Aorta (tissue), 5 donors: ENCODE measurements at places on chromosomes 12 and 14. TPM values are rescaled to one million over a fixed set of nuclear protein-coding genes. Genes with fewer than 3 reads are reported as not detected.

The CLEC12A gene
- 3.6 TPM for total RNA-seq

The RTL1 gene
- not detected for total RNA-seq

The CPSF6 gene
- 64.3 TPM for total RNA-seq

The PRH2 gene
- not detected for total RNA-seq

The DCD gene
- total RNA-seq, result not detected

The CLEC4C gene
- total RNA-seq, result not detected

The CORO1C gene
- 387 TPM for total RNA-seq

The ABCB9 gene
- 5.9 TPM for total RNA-seq

- H3K27me3 ChIP-seq, result no peaks in the 10 kb centered on the region
- peak overlapping the region; percentile 12 for H3K4me3 ChIP-seq
- H3K36me3 ChIP-seq, result no peaks in the 10 kb centered on the region
- peaks cover 12% of the 10 kb centered on the region for H3K4me1 ChIP-seq
- DNase-seq, result peak; percentile 90
- H3K27ac ChIP-seq, result peak overlapping the region; percentile 82
These were observed 9.8 kb downstream of the CTDSP2 start for GRCh38 chr12:57836442-57837375.

GRCh38 chr12:117641885-117642284, 280.5 kb upstream of the NOS1 start:
- H3K27ac ChIP-seq, result no peak overlapping the region
- no peaks in the 10 kb centered on the region for H3K4me1 ChIP-seq
- DNase-seq, result no peak
- no peak overlapping the region for H3K4me3 ChIP-seq
- no peaks in the 10 kb centered on the region for H3K27me3 ChIP-seq

- H3K27me3 ChIP-seq, result no peaks in the 10 kb centered on the region
- no peaks in the 10 kb centered on the region for H3K4me1 ChIP-seq
- no peak overlapping the region for H3K4me3 ChIP-seq
These were observed 11.8 kb downstream of the COPS7A start for GRCh38 chr12:6735448-6736191.

- no peak overlapping the region for H3K4me3 ChIP-seq
- H3K36me3 ChIP-seq, result peaks cover 1% of the 10 kb centered on the region
- no peaks in the 10 kb centered on the region for H3K4me1 ChIP-seq
These were observed 34.8 kb downstream of the TIMELESS start for GRCh38 chr12:56414401-56414800.

- H3K36me3 ChIP-seq, result no peaks in the 10 kb centered on the region
- no peak for DNase-seq
- no peak overlapping the region for H3K4me3 ChIP-seq
- H3K4me1 ChIP-seq, result no peaks in the 10 kb centered on the region
These were observed 51.2 kb downstream of the SLC2A13 start for GRCh38 chr12:40054555-40055227.

- no peaks in the 10 kb centered on the region for H3K27me3 ChIP-seq
- no peak for DNase-seq
- H3K36me3 ChIP-seq, result no peaks in the 10 kb centered on the region
- H3K27ac ChIP-seq, result no peak overlapping the region
These were observed 40.2 kb downstream of the STAB2 start for GRCh38 chr12:103627189-103627855.

- DNase-seq, result no peak
- H3K4me1 ChIP-seq, result no peaks in the 10 kb centered on the region
- no peaks in the 10 kb centered on the region for H3K36me3 ChIP-seq
- H3K27ac ChIP-seq, result no peak overlapping the region
- no peaks in the 10 kb centered on the region for H3K27me3 ChIP-seq
- no peak overlapping the region for H3K4me3 ChIP-seq
These were observed 285.0 kb downstream of the SLC6A15 start for GRCh38 chr12:84627593-84627992.

DNA sequence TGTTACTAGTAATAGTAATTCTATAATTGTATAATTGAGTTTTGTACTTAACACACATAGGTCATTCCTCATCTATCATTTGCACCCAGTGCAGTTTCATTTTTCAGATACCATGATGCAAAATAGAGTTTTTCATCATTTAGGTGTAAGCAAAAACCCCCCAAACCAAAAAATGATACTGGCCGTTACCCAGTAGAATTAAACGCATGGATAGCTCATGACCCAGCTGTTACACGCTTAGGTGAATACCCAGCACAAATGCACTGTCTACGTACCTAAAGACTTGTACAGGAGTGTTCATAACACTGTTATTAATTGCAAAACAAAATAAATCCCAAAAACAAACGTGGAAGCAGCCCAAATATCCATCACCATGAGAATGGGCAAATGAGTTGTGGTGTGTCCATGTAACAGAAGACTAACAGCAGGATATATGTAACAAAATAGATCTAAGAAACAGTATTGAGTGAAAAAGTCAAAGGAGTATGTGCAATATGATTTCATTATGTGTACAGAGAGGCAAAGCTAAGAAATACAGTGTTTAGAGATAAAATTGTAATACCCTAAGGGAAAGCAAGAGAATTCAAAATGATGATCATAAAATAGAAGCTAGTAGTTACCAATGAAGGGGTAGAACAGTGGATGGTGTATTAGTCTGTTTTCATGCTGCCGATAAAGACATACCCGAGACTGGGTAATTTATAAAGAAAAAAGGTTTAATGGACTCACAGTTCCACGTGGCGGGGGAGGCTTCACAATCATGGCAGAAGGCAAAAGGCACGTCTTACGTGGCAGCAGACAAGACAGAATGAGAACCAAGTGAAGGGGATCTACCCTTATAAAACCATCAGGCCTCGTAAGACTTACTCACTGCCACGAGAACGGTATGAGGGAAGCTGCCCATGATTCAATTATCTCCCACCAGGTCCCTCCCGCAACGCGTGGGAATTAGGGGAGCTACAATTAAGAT, 49.8 kb downstream of the EID3 start:
- no peaks in the 10 kb centered on the region for H3K4me1 ChIP-seq
- peaks cover 17% of the 10 kb centered on the region for H3K36me3 ChIP-seq
- no peak for DNase-seq
- H3K27me3 ChIP-seq, result no peaks in the 10 kb centered on the region
- H3K4me3 ChIP-seq, result no peak overlapping the region

GRCh38 chr14:100278702-100279101, 27.5 kb downstream of the SLC25A29 start:
- H3K27me3 ChIP-seq, result no peaks in the 10 kb centered on the region
- H3K4me1 ChIP-seq, result no peaks in the 10 kb centered on the region
- no peak overlapping the region for H3K27ac ChIP-seq
- DNase-seq, result no peak
- no peak overlapping the region for H3K4me3 ChIP-seq
- no peaks in the 10 kb centered on the region for H3K36me3 ChIP-seq

GRCh38 chr14:81454572-81455218, 54.6 kb upstream of the STON2 start:
- no peak overlapping the region for H3K4me3 ChIP-seq
- no peak for DNase-seq
- H3K4me1 ChIP-seq, result no peaks in the 10 kb centered on the region
- H3K27ac ChIP-seq, result no peak overlapping the region

DNA sequence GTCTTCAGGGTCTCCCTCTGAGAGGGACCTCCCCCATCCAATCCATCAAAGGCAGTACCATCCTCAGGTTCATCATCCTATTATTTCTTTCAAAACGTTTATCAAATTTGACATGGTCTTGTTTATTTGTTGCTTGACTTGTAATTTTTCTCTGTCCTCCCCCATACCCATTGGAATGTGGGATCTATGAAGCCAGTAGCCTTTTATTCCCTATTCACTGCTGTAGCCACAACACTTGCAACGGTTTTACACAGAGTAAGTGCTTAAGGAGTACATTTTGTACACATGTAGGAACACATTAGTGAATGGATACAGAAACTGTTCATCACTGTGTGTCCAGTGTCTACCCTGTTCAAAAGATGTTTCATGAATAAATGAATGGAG, 41.5 kb downstream of the IGF1 start:
- DNase-seq, result no peak
- no peaks in the 10 kb centered on the region for H3K36me3 ChIP-seq
- no peak overlapping the region for H3K4me3 ChIP-seq

DNA sequence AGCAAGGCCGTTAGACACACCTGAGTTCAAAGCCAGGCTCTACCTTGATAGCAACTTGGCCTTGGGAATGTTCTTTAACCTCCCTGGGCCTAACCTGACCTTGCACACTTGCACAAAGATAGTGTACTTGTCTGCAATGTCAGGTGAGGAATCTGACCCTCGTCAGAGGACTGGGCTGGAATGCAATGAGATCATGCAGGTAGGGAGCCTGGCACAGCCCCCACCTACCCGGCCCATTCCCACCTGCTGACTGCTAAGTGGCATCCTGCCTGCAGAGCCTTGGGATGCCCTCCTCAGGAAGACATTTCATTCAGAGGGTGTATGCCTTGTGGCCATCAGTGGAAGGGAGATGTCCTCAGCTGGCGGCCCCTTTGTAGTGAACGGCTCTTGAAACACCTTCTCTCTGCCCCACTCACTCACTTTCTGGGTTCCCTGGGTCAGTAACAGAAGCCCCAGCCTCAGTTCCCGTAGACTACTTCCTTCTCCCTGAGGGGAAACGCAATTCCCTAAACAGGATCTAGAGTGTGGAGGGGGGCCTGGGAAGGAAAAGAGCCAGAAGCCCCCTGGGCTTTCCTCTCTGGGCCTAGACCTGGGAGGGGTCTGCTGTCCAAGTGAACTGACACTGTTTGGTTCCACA, 68.0 kb upstream of the DICER1 start:
- no peak overlapping the region for H3K27ac ChIP-seq
- no peaks in the 10 kb centered on the region for H3K4me1 ChIP-seq
- no peak for DNase-seq

DNA sequence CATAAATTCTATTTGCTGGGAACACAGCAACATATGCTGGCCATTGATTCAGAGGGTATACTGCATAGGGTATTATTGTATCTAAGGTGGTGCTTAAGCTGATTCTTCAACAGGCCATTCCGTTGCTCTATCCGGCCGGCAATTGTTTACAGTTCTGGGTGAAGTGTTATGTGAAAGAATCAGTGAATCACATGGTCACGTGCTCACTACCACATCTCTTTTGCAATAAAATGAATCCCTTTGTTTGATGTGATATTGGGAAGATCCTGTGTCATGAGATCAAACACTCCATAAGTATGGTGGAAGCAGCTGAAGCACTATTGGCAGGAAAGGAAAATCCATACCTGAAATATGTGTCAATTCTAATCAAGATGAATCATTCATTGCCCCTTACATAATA, 7.6 kb upstream of the USP15 start:
- H3K27me3 ChIP-seq, result no peaks in the 10 kb centered on the region
- H3K4me1 ChIP-seq, result no peaks in the 10 kb centered on the region
- no peak overlapping the region for H3K4me3 ChIP-seq
- H3K36me3 ChIP-seq, result no peaks in the 10 kb centered on the region
- DNase-seq, result no peak

- no peak overlapping the region for H3K27ac ChIP-seq
- no peaks in the 10 kb centered on the region for H3K36me3 ChIP-seq
- H3K4me3 ChIP-seq, result no peak overlapping the region
- peak; percentile 73 for DNase-seq
- H3K4me1 ChIP-seq, result no peaks in the 10 kb centered on the region
These were observed 28.8 kb upstream of the LRRC10 start for GRCh38 chr12:69639400-69640016.

GRCh38 chr12:102394200-102394599, 86.2 kb downstream of the IGF1 start:
- H3K36me3 ChIP-seq, result no peaks in the 10 kb centered on the region
- H3K4me3 ChIP-seq, result no peak overlapping the region
- no peak overlapping the region for H3K27ac ChIP-seq
- no peak for DNase-seq
- no peaks in the 10 kb centered on the region for H3K27me3 ChIP-seq

DNA sequence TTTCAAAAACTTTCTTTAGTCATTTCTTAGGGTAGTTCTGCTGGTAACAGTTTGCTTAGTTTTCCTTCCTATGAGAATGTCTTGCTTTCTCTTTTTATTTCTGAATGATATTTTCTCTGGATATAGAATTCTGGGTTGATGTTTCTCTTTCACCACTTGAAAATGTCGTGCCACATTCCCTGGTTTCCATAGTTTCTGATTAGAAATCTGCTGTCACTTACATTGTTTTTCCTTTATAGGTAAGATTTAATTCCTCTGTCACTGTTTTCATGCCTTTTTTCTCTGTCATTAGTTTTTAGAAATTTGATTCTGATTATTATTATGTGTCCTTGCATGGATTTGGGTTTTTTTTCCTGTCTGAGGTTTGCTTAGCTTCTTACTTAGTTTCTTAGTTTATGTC, 77.3 kb upstream of the PCNX4 start:
- no peak overlapping the region for H3K4me3 ChIP-seq
- no peak overlapping the region for H3K27ac ChIP-seq
- no peaks in the 10 kb centered on the region for H3K4me1 ChIP-seq
- no peak for DNase-seq

DNA sequence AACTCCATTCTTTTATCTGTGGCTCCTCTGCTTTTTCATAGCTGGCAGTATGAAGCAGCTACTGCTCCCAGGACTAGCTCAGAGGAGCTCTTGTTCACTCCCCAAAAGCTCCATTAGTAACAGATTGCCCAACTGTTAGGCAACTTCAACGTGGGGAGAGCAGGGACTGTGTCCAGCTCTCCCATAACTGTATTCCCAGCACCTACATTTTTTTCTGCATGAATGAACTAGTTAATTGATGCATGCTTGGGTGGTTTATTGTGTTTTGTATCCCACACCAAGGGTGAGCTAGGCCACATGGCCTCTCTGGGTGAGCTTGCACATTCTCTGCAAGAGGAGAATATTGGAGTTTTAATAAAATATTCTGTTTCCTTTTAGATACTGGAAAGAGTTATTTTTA, 15.2 kb downstream of the STON2 start:
- H3K36me3 ChIP-seq, result no peaks in the 10 kb centered on the region
- H3K27ac ChIP-seq, result no peak overlapping the region
- H3K4me1 ChIP-seq, result no peaks in the 10 kb centered on the region
- no peak for DNase-seq
- no peak overlapping the region for H3K4me3 ChIP-seq
